ENCODE measurements at places on chromosomes 6 and 20.

DNA sequence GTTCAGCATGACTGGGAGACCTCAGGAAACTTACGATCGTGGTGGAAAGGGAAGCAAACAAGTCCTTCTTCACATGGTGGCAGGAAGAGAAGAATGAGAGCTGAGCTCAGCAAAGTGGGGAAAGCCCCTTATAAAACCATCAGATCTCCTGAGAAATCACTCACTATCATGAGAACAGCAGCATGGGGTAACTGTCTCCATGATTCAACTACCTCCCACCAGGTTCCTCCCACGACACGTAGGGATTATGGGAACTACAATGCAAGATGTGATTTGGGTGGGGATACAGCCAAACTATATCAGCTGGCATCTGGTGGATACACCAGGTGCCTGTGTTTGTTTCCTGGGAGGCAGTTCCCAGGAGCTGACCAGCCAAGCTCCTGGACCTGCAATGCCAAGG, 4.9 kb downstream of the DDO start:
- DNase-seq = no peak

DNA sequence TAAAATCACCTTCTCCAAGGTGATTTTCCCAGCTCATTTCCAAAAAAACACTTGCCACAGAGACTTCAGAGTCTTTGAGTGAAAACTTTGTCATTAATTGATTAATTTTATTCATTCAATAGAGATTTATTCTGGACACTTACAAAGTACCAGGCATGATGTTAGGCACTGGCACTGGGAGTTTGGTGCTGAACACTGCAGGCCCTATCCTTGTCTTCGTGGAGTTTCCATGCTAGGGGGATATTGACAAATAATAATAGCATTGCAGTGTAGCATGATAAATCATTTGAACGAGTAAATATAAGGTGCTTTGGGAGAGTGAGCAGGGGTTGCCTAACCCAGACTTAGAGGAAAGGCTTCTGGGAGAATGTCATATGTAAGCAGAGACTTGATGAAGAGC, 145.7 kb downstream of the SOX4 start:
- no peak for DNase-seq

GRCh38 chr20:44705364-44706094, 9.6 kb upstream of the CCN5 start:
- DNase-seq = no peak

- DNase-seq = no peak
These were observed 104.4 kb downstream of the NCR2 start for GRCh38 chr6:41439524-41440418.

DNA sequence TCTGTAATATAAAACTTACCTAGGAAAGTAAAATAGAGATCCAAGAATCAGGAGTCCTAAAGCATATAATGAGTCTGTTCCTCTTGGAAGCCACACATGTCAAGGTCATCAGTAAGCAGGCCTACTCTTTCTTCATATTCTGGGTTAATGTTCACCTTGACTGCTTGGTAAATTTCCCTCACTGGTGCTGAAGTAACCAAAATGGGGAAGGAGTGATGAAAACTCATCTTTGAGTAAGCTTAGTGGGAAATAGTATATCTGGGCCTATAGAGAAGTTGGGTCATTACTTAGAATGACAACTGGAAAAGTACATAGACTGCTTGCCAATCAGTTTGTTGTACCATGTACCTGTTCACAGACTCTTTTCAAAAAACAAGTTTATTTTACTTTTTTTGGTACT, 6.6 kb downstream of the TSPYL4 start:
- no peak for DNase-seq

DNA sequence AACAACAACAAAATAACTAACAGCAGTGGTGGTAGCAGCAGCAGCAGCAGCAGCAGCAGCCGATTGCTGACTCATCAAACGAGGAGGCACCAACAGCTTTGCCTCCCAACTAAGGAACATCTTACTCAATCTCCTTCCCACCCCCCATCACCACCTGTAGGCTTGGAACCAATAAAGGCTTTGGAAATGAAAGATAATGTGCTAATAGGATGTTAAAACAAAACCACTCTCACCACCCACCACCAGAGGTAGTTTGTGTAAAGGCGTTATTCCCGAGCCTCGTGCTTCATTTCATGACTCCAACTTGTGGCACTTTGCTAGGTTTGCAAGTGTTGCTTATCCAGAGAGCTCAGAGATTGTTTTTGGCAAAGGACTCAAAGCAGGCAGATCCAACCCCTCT, 346.5 kb downstream of the CD83 start:
- DNase-seq = peak; percentile 40

GRCh38 chr6:32177183-32177787, 920 bp upstream of the RNF5 start:
- DNase-seq = no peak

DNA sequence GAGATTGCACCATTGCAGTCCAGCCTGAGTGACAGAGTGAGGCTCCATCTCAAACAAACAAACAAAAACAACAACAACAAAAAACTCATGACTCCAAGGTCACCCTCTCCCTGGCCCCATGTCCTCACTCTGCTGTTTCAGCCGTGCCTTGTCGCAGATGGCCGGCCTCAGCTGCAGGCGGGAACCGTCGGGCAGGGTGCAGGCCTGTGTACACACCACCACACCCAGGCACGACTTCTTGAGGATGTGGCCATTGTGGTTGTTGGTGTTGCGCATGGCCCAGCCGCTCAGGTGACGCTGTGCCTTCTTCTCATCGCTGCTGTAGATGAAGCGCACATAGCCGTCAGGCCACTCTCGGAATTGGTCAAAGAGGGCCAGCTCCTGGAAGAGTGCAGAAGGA, 4.8 kb downstream of the GCM2 start:
- DNase-seq = no peak

DNA sequence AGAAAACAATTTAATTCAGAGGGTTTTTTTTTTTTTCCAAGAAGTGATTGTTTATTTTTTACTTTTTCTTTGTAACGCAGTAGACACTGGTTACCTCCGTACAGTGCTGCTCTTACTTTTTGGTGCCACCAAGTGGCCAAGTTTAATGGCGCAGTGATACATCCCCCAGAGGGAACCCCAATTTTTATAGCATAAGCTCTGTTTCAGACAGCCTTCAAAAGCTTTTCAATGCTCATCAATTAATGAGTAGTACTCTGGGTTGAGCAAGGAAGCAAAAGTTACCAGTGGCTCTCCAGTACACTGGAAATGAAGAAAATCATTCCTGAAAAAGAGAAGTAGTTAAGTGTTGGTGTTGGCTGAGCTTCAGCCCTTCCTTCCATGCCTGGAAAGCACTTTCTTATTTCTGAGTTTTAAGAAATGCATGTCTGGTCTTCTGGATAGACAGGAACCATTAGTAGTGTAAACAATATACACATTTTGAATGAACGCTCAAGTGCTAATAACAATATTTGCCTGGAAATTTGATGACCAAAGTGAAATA, 129.1 kb upstream of the SMLR1 start:
- no peak for DNase-seq

DNA sequence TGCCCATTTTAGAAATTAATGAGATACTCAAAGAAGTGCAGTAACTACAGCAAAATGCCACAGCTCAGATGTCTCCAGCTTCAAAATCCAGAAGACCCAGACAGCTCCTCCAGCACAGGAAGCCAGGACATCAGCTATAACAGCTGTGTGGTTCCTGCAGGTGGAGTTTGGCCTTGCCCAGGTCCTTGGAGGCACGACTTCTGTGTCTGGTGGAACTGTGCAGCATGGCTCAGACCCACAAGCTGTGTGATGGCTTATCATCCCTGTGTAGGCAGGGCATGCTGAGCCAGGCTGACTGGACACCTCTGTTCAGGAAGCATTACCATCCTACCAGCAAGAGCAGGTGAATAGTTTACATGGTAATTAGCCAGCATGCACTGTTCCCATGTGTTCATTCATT, 26.5 kb upstream of the CD93 start:
- no peak for DNase-seq

DNA sequence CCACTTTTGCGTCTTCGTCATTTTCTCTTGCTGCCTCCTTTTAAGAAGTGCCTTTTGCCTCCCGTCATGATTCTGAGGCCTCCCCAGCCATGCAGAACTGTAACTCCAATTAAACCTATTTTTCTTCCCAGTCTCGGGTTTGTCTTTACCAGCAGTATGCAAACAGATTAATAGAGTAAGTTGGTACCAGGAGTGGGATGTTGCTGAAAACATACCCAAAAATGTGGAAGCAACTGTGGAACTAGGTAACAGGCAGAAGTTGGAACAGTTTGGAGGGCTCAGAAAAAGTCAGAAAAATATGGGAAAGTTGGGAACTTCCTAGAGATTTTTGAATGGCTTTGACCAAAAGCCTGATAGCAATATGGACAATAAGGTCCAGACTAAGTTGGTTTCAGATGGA, 309.2 kb downstream of the MEI4 start:
- DNase-seq = no peak

DNA sequence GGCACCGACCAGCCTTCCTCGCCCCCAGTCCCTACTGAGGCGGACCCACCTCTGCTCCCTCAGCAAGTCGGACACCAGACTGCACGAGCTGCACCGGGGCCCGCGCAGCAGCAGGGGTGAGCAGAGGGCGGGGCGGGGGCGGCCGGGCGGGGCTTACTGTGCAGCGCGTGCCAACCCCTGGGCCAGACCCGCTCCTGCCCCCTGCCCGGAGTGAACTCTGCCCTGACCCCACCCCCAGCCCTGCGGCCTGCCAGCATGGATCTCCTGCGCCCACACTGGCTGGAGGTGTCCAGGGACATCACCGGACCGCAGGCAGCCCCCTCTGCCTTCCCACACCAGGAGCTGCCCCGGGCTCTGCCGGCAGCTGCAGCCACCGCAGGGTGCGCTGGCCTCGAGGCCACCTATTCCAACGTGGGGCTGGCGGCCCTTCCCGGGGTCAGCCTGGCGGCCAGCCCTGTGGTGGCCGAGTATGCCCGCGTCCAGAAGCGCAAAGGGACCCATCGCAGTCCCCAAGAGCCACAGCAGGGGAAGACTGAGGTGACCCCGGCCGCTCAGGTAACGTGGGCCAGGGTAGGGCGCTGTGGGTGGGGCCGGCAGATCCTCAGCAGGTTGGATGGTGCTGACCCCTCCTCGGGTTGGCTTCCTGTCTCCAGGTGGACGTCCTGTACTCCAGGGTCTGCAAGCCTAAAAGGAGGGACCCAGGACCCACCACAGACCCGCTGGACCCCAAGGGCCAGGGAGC, 1.5 kb upstream of the SLC2A4RG start:
- no peak for DNase-seq

DNA sequence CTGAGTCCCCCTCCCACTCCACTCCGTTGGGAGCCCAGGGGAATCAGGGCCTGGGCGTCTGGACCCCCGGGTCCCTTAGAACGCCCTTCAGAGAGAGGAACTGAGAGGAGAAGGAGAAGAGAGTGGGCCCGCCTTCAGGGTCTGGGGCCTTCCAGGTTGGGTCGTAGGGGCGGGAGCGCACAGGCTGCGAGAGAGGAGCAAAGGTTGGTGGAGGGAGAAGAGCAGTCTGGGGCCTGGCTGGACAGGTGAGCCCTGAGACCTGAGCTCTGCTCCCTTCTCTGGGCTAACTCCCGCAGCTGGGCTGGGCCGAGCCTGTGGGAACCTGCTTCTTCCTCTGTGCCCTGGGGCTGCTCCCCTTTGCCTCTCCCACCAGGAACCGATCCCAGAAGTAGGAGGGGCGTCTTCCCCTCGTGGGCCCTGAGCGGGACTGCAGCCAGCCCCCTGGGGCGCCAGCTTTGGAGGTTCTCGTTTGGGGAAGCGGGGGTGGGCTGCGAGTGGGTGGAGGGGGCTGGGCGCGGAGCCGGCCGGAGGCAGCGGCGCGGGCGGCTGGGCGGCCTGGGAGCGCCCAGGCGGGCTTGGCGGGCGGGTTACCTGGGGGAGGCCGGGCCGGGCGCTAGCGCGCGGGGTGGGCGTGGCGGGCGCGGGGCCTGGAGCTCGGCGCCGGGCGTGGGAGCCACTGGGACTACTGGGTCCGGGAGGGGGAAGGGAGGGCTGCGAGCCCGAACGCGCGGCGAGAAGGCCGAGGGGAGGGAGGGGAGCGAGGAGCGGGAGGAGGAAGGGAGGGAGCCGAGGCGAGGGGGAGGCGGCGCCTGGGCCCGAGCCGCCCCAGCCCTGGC, at the start of gene DDR1:
TSS of gene DDR1 (plus strand) at position 835 of the 836 bp plus-strand sequence. CDS start 4,211 bp downstream, outside the sequence.
- no peak for DNase-seq

GRCh38 chr20:57429159-57429496, 37.9 kb downstream of the RBM38 start:
- no peak for DNase-seq

GRCh38 chr20:2320813-2321658, 25.2 kb downstream of the TGM3 start:
- DNase-seq = no peak

GRCh38 chr6:143337201-143337949, 113.1 kb downstream of the ADAT2 start:
- no peak for DNase-seq

GRCh38 chr20:48246061-48246790, 460.9 kb upstream of the SULF2 start:
- DNase-seq = no peak

DNA sequence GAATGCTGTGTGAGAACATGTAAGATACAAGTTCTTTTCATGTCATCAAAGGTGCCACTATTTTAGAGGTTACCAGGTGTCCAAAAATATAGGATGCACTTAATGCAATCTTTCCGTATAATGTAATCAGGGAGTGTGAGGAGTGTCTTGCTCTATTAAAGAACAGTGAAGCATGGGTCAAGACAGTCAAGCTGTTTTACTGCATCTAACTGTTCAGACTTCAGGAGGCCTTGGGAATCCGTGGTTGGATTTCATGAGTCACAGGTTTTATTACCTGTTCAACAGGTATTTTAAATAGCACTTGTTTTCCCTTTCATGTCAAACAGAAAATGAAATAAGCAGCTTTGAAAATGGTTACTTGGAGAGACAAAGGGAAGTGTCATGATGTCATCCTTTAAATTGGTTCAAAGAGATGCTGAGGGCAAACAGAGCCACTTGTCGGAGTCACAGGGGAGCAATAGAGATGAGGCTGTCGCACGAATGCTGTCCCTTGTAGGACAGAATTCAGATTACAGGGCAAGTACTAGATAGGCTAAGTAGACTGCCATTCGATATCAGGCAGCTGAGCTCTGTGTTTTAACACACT, 621.5 kb downstream of the QKI start:
- no peak for DNase-seq

GRCh38 chr6:15484821-15485220, 178.0 kb downstream of the DTNBP1 start:
- no peak for DNase-seq

- DNase-seq = no peak
These were observed 317.5 kb upstream of the MARCKS start for GRCh38 chr6:113539623-113540022.

GRCh38 chr20:21503345-21503744, 10.5 kb downstream of the NKX2-2 start:
- peak; percentile 28 for DNase-seq
